ENCODE measurements at places on chromosomes 6 and 20.

GRCh38 chr20:44938637-44939036 lies 21.6 kb downstream of the TOMM34 start:
- no peak for DNase-seq

DNA sequence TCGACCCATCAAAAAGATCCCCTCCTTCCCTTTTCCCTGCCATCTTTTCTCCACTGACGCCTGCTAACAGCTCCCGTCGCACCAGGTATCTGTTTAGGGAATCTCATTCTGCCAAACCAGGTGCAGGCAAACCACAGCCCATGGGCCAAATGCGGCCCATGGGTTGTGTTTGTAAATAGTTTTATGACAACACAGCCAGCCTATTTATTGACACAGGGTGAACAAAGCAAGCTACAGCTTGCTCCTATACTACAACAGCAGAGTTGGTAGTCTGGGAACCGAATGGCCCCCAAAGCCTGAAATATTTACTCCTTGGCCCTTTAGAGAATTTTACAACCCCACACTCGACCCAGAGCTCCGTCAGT lies 16.4 kb downstream of the NFATC2 start:
- no peak for DNase-seq

DNA sequence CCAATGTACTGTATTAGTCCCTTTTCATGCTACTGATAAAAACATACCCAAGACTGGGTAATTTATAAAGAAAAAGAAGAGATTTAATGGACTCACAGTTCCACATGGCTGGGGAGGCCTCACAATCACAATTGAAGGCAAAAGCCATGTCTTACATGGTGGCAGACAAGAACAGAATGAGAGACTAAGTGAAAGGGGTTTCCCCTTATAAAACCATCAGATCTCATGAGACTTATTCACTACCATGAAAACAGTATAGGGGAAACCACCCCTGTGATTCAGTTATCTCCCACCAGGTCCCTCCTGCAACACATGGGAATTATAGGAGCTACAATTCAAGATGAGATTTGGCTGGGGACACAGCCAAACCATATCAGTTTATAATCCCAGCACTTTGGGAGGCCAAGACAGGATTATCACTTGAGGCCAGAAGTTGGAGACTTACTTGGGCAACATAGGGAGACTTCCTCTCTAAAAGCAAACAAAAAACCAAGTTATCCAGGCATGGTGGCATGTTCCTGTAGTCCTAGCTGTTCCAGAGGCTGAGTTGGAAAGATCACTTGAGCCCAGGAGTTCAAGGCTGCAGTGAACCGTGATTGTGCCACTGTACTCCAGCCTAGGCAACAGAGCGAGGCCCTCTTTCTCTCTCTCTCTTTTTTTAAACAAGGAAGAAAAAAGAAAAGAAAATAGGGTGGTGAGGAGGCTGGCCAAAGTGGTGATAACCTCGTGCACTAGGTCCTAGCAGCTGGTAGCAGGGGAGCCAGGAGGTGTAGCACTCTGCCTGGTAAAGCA lies 22.9 kb upstream of the DDR1 start:
- DNase-seq, result no peak

DNA sequence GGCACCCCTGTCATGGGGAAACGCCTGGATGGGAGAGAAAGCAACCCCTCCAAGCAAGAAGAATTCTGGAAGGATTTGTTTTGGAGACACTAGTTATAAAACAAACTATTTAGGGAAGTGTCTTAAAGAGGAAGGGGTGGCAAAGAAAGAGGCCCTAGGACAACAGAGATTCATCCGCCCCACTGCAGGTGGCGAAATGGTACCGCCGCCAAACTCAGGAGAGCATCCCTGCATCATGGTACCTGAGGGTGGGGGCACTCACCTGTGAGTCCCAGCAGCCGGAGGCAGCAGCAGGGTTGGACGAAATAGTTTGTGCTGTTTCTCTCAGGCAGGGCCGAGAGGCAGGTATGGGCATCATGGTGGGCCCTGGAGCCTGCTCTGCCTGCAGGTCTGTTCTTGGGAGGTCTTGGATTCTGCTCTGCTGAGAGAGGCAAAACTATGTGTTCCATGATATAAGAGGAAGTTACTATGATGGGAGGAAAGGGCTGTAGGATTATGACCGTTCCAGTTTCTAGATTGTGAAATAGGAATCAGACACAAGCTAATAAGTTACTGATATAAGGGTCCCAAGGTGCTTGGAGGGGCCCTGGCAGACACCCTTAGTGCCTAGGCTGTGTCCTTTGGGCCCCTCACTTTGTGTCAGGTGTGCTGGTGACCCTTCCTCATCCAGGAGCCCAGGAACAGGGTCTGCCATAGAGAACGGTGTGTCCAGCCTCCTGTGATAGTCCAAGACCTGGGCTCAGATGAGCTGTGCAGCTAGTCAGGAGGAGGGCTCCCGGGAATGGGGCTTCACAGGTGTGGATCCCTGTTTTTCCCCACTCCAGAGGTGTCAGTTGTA lies 20.4 kb downstream of the SIRPD start:
- no peak for DNase-seq

GRCh38 chr20:52852714-52853113 lies 119.4 kb upstream of the TSHZ2 start:
- no peak for DNase-seq

DNA sequence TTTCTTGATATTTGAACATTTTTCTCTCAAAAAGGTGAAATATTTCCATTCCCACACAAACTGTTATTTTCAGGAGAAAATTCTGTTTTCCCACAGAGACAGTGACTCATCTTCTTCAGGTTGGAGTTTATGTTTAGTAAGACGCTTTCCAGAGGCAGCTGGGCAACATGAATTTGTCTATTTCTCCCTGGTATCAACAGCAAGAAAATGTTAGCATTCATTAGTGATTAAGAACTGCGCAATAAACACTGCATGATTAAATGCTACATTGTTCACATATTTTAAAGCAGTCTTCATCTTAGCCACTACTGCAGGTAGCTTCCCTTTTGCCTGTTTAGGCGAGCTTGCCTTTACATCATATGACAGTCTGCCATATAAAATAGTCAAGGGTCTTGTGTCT lies 295.7 kb downstream of the C6orf118 start:
- no peak for DNase-seq

DNA sequence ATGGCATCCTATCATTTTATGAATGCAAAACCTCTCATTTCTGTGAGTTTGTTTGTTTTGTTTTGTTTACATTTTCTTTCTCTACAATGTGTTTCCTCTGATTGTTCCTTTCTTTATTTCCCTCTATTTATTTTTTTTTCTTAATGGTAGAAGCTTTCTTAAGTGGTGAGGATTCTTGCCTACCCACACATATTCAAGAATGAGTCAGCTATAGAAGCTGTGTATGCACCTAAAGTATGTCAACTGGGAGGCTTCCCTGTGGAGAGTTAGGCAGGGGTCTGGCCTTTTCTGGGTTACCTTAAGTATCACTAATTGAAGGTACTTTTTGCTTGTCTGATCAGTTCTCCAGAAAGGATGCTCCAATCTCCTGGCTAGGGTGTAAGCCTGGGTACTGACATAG lies 354.0 kb downstream of the ESR1 start:
- no peak for DNase-seq

DNA sequence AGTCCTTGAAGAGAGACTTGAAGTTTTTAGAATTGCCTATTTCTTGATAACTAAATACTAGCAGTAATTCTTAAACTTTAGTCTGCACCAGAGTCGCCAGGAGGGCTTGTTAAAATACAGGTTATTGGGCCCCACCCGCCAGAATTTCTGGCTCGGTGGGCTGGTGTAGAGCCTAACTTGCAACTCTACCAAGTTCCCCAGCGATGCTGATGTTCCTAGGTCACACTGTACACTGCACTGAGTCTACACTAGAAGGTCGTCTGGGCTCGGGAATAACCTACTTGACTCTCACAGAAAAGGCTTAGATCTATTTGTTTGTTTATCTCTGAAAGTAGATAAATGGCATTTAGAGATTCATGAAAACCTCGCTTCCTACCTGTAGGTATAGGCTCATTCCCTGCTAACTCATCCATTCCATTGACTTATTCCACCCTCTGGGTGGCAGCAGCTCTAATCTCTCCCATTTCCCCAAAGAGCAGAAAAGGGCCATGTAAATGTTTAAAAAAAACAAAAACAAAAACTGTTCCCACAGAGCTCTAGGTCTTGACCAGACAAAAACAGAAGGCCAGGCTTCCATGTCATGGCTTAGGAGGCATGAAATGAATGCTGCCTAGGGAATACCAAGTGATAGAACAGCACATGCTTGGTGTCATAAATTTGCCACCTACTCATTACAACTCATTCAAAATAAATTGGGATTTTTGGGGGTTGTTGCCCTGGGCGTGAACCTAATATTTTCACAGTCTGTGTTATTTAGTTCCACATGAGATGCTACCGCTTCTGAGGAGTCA lies 292.1 kb downstream of the ADGB start:
- no peak for DNase-seq

DNA sequence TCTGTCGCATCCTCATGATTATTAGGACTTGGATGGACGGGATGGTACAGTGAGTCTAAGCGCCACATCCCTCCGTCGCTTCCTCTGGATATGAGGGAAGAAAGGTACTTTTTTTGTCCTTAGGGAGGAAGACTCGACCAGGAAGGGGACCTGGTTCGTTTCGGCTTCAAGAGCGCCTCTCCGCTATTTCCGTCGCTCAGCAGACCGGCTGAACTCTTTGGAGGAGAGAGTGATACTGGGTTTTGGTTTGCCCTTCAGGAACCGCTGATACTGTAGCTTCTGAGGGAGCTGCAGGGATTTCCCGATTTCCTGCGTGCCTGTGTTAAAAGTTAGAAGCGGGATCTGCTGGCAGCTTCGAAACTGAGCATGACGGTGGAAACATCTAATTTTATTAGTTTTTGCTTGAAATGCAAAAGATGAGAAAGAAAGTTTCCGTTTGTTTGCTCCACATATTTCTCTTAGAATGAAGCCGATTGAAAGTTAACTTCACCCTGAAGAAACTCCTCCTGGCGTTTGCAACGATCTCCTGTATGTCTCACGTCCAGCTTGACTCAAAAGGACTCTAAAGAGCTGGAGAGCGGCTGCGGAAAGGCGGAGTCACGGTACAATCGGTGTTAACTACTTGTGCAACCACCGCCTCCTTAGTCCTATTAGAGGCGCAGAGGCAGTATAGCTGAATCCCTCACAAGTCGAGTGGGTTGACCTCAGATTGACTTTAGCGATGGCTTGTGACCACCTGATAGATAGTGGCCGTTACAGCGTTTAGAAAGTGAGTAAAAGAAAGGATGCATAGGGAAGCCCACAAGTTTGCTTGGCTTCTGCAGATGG lies 129.4 kb downstream of the TRIM27 start:
- DNase-seq, result no peak

GRCh38 chr6:83462524-83462923 lies 31.7 kb upstream of the ME1 start:
- no peak for DNase-seq

GRCh38 chr20:6802227-6802626 lies 34.7 kb downstream of the BMP2 start:
- no peak for DNase-seq

GRCh38 chr6:511488-512137 lies 120.1 kb downstream of the IRF4 start:
- no peak for DNase-seq

- no peak for DNase-seq
Observed at GRCh38 chr6:130978660-130979396, 84.2 kb downstream of the EPB41L2 start.

DNA sequence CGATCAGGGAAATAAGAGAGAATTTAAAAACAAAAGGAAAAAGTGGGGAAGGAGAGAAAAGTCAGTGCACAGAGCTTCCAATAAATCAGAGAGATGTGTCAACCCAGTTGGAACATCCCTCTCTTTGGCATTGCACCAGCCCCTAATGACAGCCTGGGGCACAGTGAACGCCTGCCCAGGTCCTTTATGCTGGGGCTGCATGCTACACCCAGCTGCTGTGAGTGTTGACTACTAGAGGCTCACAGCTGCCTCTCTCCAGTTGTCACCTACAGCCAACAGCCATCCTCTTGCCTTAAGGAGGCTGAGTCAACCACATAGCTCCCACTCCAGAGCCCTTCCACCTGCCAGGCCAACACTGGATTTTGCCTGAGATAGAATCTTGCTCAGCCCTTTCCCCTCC lies 19.0 kb downstream of the OR2H2 start:
- DNase-seq, result no peak

GRCh38 chr20:56289652-56290051 lies 41.1 kb downstream of the MC3R start:
- no peak for DNase-seq

GRCh38 chr6:4776493-4777393 lies 539 bp downstream of the CDYL start:
- peak; percentile 46 for DNase-seq

DNA sequence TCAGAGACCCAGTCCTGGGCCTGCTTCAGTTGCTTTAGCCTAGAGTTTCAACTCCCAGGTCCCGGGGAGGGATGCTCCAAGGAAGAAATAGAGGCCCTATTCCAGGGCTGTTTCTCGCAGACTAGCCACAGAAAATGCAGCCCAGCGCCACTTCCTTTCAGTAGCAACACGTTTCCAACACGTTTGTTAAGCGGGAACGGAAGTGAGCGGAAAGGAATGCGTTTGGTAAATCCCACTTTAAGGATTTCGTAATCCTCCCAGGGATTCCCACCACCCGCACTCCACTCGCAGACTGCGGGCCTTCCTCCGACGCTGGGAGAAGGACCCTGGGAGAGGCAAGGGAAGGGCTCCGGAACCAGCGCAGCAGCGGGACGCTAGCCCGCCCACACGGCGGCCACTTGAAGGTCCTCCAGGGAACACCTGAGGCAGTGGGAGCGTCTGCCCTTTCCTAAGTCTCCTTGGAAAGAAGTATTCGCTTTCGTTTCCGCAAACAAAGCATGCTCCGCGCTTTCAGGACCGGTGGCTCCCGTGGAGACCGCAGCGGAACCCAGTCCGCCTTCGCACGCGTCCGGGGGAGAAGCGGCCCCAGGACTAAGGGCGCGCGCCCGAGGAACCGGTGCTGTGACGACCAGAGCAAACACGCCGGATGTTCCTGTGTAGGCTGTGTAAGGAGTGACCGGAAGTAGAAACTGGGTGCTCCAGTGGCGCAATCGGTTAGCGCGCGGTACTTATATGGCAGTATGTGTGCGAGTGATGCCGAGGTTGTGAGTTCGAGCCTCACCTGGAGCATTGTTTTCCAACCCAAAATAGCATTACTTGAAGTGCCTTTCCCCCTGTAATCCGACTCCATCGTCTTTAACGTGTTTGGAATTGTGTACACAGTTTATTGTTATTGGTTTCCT lies 227.6 kb upstream of the PRSS16 start:
- peak; percentile 79 for DNase-seq

Data from mesothelial cell of epicardium (in vitro differentiated cells).